ENCODE measurements at places on chromosomes 3 and 15.

- no peaks in the 10 kb centered on the region for H3K4me1 ChIP-seq
- no peak overlapping the region for H3K27ac ChIP-seq
- DNase-seq: no peak
- H3K36me3 ChIP-seq: no peaks in the 10 kb centered on the region
- no peaks in the 10 kb centered on the region for H3K27me3 ChIP-seq
Measured at GRCh38 chr3:37582086-37582485, 279.6 kb upstream of the CTDSPL start.

DNA sequence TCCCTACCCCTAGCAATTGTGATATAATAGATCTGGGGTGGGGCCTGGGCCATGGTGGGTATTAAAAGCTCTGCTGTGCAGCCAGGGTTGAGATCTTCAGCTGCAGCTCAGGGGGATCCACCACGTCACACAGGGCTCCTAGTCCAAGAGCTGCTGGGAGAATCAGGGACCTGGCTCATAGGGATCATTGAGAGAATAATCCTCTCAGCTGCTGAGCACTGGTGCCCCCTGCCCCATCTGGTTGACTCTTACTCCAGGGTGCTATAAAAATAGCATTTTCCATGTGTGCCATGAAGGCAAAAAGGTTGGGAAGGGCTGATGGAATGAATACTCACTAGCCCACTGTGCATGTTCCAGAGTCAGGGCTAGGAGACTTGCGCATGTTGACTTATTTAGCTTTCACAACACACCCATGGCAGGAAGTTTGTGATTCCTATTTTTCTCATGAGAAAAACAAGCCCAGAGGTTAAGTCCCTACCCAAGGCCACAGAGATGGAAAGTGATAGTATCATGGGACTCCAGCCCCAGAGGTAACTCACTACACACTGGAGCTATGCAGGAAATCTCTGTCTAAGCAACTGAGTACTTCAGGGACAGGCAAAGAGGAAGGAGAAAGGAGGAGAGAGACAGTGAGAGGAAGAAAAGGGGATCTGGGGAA, 94.6 kb upstream of the HERC1 start:
- H3K4me3 ChIP-seq: no peak overlapping the region
- H3K27me3 ChIP-seq: no peaks in the 10 kb centered on the region
- H3K27ac ChIP-seq: no peak overlapping the region
- no peak for DNase-seq
- H3K36me3 ChIP-seq: no peaks in the 10 kb centered on the region

DNA sequence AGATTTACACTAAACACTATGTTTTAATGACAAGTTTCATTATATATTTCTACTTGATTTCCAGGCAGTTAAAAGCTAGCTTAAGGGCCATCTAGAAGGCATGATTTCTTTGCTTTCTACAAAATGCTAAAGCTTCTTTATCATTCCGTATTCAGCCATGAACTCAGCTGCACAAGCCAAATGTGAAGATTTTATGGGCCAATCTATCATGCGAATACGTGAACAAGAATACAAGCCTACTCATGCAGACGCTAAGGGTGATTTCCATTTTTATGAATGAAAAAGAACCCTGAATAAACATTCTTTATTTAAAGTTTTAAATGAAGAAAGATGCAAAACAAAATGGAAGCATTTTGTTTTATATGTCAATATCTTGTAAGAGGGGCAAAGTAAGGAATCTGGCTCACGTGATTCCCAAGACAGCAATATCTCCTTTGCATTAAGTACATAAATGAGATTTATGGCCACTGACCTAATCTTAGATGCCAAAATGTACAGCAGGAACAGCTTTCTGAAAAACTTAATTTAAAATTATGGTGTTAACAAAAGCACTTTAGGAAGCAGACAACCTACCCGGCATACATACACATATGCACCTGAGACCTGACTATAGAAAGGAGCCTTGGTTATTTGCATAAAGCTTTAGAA, 215.8 kb downstream of the DPH6 start:
- H3K4me3 ChIP-seq: no peak overlapping the region
- no peaks in the 10 kb centered on the region for H3K27me3 ChIP-seq
- DNase-seq: peak; percentile 52
- no peaks in the 10 kb centered on the region for H3K4me1 ChIP-seq
- no peaks in the 10 kb centered on the region for H3K36me3 ChIP-seq
- no peak overlapping the region for H3K27ac ChIP-seq

DNA sequence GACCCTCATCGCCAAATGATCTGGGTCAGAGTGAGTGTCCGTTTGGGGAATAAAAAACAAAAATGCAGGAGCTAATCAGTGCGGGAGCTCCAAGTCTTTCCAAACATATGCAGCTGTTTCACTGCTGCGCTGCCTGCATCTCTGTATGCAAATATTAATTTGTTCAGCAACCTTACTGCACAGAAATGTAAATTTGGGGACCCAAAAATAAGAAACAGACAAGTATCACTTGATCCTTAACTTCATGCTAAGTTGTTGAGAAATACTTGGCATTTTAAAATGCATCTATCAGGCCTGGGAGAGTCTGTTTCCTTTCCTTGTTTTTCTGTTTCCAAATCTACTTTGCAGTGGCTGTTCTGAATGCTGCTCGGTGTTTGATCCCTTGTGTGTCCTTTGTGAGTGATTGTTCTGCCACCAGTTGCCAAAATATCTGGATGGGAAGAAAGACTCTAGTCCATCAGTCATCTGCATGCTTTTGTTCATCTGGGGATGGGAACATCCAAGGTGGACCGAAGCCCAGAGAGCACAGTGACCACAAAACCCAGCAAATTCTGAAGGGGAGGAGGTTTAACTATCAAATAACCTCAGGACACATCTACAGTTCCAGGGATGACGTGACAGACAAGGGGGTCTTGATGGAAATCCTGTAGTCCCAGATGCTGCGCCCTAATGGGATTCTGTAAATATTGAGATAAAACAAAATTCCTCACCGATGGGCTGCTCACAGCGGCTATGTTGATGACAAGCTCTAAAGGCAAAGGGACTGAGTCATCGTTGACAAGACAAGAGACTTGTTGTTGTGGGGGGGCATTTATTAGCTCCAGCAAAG, 199.5 kb upstream of the WNT5A start:
- no peak for DNase-seq
- H3K36me3 ChIP-seq: no peaks in the 10 kb centered on the region
- H3K27me3 ChIP-seq: no peaks in the 10 kb centered on the region
- H3K27ac ChIP-seq: no peak overlapping the region
- H3K4me3 ChIP-seq: no peak overlapping the region
- peaks cover 2% of the 10 kb centered on the region for H3K4me1 ChIP-seq

GRCh38 chr15:35546511-35547381, 781 bp upstream of the DPH6 start:
- DNase-seq: no peak
- H3K27me3 ChIP-seq: no peaks in the 10 kb centered on the region
- H3K4me3 ChIP-seq: peak overlapping the region; percentile 85
- peaks cover 7% of the 10 kb centered on the region for H3K36me3 ChIP-seq
